ENCODE measurements at places on chromosomes 4 and X.

- no peak for DNase-seq
Measured at GRCh38 chr4:5992171-5992827, 25.9 kb downstream of the C4orf50 start.

- no peak for DNase-seq
Measured at GRCh38 chr4:57351731-57352130, 241.5 kb upstream of the IGFBP7 start.

DNA sequence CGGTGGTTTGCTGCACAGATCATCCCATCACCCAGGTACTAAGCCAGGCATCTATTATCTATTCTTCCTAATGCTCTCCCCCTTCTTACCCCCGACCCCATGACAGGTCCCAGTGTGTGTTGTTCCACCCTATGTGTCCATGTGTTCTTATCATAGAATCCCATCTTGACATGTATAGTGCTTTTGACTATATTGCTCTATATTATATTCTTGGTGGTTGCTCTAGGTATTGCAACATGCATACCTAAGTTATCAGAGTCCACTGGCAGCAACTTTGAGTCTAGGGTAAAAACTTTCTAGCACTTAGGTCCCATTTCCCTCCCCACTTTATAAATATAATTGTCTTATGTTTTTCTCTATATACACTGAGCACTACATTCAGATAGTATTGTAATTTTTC lies 170.3 kb downstream of the TBX22 start:
- DNase-seq = no peak

- DNase-seq = no peak
Measured at GRCh38 chr4:129379429-129379828, 283.5 kb downstream of the C4orf33 start.

DNA sequence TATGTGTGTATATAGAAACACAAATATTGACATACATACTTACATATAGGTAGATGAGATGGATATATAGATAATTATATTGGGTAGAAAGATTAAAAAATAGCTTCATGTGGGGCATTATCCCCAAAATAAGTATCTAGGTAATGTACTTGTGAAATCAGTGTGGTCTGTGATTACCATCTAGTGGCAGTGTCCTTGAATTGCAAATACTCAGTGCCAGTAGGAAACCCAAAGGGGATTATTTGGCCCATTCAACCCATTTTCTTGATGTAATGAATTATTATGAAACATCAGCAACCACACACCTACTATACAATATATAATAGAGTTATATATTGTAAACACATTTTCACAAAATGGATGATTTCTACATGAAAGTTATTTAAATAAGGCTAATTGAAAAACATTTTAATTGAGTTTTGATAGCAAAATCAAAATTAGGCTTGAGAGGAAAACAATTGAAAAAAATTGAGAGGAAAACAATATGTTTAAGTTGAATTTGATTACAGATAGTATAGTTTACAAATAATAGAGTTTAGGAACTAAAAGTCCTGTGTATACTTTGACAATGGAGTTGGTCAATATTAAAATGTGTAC lies 389.4 kb downstream of the GALNTL6 start:
- DNase-seq = no peak

DNA sequence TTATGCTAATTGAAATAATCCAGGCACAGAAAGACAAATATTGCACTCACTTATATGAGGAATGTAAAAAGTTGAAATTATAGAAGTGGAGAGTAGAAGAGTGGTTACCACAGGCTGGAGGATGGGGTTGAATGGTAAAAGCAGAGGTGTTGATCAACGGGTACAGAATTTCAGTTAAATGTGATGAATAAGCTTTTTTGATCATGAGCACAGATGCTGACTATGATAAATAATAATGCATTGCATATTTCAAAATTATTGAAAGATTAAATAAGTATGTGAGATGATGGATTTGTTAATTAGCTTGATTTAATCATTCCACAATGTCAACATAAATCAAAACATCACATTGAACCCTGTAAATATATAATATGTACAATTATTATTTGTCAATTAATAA lies 213.1 kb downstream of the DCAF12L2 start:
- no peak for DNase-seq

DNA sequence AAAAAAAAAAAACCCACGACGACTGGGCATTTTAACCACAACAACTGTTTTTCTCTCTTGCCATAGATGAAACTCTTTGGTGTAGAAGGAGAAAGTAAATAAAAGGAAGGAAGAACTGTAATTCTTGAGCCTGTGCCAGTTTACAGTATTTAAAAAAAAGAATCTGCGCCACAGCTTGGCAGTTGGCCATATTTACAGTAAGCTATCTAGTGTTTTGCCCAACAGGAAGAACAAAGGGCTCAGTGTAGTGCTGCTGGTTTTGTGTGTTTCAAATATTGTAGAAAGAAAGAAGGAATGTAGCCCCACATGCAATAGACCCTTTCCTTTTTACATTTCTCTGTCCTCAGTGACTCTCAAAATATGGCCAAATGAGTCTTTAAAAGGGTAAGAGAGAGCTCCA lies 66.1 kb downstream of the NR3C2 start:
- no peak for DNase-seq

- no peak for DNase-seq
Measured at GRCh38 chr4:16555156-16555555, 328.9 kb upstream of the TAPT1 start.

- DNase-seq = no peak
Measured at GRCh38 chrX:49147936-49148335, 14.6 kb upstream of the MAGIX start.

GRCh38 chrX:2928191-2928582 lies 952 bp downstream of the ARSD start:
- no peak for DNase-seq

DNA sequence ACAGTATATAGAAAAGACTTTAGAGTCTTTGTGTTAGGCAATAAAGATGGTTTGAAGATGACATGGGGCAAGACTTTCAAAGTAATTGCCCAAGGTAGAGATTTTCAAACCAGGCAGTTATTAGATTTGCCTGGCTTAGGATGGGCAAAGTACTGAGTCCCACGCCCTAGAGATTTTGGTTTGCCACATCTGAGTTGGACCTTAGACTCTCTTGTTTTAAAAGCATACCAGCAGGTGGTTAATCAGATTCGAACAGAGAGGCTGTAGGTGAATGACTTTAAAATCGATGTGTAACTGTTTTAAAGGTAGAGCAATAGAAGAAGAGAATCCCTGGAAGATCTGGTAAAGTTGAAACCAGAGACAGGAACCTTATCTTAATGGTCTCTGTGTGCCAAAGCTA lies 121.5 kb downstream of the RAPGEF2 start:
- DNase-seq = no peak

DNA sequence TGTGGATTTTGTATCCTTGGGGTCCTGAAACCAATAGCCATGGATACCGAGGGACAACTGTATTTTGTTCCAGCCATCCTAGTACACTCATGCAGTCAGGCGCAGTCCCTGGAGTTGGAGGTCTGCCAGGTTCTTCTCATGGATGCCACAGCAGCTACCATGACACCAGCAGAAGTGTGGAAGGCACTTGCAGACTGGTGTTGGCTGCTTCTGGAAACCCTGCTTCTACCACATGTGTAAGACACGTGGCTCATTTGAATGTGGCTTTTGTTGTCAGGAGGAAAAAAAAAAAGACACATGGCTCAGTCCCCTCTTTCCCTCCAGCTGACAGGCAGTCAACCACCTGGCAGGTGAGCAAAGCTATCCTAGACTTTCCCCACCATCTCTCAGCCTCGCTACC lies 19.4 kb downstream of the DRD5 start:
- DNase-seq = no peak

DNA sequence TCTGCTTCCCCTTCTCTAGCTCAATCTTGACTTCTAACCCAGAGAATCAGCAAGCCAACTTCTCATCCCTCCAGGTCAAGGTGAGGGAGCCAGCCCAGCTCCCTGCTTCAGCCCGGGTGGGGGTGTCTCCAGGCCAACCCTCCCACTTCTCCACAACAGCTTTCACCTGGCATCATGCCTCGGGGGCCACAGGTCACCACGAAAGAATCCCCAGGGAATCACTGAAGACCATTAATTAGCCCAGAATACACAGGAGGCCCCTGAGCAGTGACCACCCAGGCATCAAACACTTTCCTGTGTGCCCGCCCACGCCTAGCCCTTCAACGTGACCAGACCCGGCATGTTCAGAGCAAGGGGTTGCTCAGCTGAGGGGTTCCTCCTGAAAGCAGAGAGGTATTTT lies 646.7 kb downstream of the BCOR start:
- DNase-seq = no peak

DNA sequence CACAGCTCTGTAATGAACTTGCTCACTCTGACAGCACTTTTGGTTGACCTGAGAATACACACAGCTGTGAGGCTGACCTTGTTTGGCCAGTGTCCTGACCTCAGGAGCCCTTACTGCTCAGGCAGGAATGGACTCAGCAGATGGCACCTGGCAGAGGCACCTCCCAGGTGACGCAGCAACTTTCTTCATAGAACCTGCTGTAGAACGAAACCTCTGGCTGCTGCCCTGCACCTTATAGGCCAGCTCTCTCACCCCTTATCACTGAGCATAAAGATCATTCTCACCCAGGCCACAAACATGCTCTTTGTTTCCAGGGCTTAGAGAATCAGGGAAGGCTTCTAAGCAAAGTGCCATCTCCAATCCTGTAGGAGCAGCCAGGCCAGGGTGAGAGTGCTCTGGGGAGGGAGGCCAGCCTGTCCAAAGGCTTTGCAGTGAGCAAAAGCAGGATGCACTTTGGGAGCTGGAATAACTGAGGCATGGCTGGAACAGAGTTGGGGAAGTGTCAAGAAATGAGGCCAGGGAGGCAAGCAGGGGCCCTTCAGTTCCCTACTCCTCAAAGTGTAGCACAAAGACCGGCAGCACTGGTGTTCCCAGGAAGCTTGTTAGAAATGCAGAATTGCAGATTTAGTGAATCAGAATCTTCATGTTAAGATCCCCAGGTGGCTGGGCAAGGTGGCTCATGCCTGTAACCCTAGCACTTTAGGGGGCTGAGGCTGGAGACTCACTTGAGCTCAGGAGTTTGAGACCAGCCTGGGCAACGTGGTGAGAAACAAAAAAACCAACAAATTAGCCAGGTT lies 13.3 kb upstream of the CENPU start:
- DNase-seq = no peak

- DNase-seq = no peak
Measured at GRCh38 chrX:133610056-133610455, 194.8 kb upstream of the GPC4 start.

- DNase-seq = no peak
Measured at GRCh38 chr4:36241771-36242170, 2.5 kb downstream of the ARAP2 start.

- DNase-seq = no peak
Measured at GRCh38 chr4:78691334-78691754, 84.8 kb upstream of the BMP2K start.

DNA sequence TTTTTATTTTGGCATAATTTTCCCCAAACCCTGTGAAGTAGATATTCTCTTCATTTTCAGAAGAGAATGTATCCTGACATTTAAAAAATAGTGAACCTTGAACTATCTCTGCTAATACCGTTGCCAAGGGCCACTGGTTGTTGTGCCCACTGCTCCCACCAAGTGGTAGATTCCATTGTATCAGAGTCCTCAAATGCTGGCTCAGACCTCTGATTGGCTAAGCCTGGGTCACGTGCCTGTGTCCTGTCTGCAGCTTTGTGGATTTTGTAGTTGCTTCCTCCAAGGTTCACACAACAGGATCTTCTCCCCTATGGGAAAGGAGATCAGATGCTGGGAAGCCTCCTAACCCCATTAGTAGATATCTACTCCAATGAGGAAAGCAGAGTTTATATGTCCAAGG lies 104.8 kb upstream of the CASK start:
- no peak for DNase-seq

DNA sequence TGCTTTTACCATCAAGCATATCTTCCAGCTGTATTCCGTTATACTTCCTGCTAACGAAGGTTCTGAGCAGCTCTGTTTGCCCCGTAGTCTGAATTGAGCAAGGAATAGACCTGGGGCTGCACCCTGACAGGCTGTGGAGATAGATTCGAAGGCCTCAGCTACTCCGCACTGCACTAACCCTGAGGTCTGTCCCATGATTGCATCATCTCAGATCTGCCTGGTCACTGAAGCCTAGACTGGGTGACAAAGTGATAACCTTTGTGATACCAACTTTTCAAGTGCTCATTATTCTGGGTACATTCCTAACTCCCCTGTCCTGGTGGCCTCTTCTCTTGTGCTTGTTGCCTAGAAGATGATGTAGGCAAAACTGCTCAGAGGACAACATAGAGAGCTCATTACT lies 29.9 kb upstream of the PGRMC1 start:
- no peak for DNase-seq

DNA sequence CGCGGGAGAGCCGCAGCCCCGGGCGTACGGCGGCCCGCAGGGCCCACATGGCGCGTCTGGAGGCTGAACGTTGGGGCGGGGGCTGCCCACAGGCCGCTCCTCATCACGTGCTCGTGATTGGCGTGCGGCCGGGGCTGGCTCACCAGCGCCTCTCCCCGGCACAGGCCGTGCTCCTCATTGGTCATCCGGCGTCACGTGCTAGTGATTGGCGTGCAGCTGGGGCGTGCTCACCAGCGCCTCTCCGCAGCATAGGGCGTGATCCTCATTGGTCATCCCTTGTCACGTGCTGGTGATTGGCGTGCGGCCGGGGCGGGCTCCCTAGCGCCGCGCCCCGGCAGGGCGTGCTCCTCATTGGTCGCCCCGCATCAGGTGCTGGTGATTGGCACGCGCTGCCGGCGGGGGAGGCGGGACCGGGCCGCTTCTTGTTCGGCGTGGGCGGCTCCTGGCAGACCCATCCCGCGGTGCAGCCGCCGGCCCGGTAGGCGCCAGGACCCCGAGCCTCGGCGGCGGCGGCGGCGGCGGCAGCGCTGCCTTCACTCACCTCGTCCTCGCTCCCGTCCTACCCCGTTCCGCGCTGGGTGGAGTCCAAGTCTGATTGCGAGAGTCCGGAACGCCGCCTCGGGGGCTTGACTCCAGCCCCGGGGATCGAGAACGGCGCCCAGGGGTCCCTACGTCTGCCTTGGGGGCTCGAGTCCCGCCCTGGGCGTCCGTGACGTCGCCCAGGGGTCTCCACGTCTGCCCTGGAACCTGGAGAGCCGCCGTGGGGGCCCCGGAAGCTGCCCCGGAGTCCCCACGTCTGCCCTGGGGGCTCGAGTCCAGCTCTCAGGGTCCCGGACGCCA lies at the start of gene GTPBP6:
Gene GTPBP6, minus strand, starts transcription at position 58 of the 840 bp plus-strand sequence. Its CDS starts 9 bp downstream, at position 49.
- DNase-seq = peak; percentile 99

DNA sequence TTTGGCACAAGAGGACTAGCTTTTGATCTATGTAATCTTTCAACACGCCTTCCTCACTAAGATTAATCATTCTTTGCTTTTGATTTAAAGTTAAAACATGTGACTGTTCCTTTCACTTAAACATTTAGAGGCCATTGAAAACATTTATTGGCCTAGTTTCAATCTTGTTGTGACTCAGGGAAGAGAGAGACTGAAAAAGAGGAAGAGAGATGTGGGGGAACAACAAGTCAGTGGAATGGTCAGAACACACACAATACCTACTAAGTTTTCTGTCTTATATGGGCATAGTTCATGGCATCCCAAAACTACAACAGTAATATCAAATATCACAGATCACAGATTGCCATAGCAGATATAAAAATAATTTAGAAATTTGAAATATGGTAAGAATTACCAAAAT lies 812.9 kb upstream of the AGA start:
- no peak for DNase-seq

- DNase-seq = no peak
Measured at GRCh38 chrX:153649178-153649914, 2.3 kb downstream of the DUSP9 start.

GRCh38 chrX:40063555-40063954 lies 34.2 kb downstream of the BCOR start:
- DNase-seq = no peak

- DNase-seq = no peak
Measured at GRCh38 chr4:69776696-69777095, 16.3 kb upstream of the SULT1B1 start.

- no peak for DNase-seq
Measured at GRCh38 chr4:70280567-70280966, 38.2 kb downstream of the CSN3 start.

- DNase-seq = no peak
Measured at GRCh38 chr4:71635139-71635748, 148.6 kb downstream of the GC start.
